GM19239 (cell line): ENCODE measurements at places on chromosomes 7 and 10.

DNA sequence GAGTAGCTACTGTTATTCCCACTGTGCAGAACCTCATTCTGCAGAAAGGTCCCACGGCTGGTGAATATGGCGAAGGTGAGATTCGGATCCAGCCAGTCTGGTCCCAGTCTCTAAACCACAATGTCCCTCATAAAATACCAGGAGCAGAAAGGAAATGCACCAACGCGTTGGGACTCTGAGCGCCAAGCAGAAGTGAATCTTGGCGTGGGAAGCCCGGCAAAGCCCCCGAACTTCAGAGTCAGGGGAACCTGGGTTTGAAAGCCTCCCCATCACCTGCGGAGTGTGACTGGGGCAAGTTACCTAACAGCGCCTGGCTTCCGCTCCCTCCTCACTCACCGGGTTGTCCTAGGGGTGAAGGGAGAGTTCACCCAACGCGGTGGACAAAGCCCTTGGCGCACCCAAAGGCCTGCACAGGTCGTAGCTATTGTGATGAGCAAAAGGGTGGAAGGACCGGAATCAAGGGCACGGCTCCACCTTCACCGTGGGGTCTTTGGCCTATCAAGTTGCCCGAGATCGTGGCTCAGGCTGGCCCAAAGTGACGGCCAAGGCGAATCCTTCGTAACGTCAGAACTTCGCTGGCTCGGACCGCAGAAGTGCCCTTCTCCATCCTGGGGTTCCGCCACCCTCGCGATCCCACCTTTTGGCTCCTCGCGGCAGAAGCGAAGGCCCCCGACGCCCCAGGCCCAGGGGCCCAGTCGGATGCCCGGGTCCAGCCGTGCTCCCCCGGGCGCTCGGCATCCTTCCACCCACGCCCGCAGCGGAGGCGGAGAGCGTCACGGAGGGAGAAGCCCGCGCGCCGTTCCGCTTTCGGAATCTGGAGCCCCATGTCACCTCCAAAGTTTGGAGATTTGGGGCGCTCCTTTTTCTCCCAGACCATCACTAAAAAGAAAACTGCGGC lies 811 bp downstream of the RGS10 start:
- DNase-seq = no peak

DNA sequence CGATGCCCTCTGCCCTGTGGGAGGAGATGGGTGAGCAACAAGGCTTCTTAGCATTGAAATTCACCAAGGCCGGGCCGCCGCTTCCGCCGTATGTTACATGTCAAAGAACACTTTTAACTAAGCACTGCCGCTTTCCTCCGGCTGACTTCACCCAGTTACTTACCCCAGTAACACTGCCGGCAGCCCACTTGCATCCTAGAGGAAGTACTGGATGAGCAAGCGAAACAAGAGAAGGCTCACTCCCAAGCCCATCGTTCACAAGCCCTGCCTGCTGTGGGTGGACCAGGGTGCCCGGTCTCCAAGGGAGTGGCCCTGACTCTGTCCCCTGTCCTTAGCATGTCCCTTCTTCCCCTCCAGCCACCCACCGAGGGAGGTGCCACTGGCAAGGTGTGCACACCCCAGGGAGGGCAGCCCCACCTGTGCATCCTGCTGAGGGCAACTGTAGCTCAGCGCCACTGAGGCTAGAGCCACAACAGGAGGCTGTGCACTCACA lies 73.1 kb upstream of the EBF3 start:
- DNase-seq = no peak

- DNase-seq = no peak
These were observed 436.2 kb upstream of the GALNT17 start for GRCh38 chr7:70695795-70696083.

- DNase-seq = no peak
These were observed 127.2 kb upstream of the SLC25A13 start for GRCh38 chr7:96449094-96449493.

- DNase-seq = no peak
These were observed 894 bp downstream of the ATXN7L1 start for GRCh38 chr7:105875505-105875904.

GRCh38 chr7:68203251-68203650 lies 1206.6 kb downstream of the TYW1 start:
- no peak for DNase-seq

- DNase-seq = no peak
These were observed 212.0 kb upstream of the IGFBP3 start for GRCh38 chr7:46133072-46133471.

DNA sequence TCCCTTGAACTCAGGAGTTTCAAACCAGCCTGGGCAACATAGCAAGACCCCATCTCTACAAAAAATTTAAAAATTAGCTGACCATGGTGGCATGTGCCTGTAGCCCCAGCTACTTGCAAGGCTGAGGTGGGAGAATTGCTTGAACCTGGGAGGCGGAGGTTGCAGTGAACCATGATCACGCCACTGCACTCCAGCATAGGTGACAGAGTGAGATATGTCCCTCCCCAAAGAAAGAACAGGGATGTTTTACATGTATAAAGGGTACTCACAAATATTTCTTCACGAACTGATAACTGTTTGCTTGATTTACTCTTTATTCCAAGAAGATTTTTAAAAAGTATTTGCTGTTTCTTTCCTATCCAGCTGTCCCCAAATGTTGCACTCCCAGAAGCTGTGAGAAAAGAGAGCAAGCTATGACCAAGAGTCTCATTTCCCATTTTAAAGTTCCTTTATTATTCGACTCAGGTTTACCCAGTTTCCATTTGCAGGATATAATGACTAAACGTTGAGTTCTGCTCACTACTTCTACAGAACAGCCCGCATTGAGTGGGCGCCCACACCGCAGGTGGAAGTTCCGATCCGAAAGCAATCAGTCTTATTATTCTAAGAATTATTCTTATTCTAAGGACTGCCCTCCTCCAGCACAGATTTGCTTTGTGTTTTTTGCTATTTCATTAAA lies 90.7 kb downstream of the APBB1IP start:
- DNase-seq = no peak

DNA sequence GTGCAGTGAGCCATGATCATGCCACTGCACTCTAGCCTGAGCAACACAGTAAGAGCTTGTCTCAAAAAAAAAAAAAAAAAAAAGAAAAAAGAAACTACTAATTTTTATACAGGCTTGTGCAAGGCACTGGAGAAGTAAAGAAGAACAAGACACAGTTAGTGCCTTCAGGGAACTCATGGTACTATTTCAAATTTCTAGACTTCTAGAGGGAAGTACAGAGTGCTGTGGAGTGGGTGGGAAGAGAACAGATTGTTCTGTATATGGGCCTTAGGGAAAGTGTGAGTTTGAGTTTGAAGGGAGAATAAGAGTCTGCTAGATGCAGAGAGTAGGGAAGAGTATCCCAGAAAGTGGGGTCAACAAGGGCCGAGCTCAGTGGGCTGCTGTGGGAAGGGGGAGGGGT lies 234.8 kb downstream of the PHTF2 start:
- no peak for DNase-seq

DNA sequence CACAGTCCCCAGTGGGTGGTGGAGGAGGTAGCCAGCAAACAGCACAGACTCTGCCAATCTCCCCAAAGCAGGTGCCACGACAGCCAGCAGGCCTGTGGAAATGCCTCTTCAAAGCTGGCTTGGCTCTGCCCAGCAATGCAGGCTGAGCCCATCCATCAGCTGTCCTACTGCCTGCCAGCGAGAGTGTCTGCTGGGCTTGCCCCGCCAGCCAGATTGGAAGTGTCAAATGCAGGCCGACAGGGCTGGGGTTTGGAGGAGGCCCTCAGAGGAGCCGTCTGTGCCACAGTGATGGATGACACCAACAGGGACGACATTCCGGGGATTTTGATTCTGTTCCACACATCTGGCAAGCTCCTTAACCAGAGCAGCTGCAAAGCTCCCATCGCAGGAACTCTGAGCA lies 16.7 kb downstream of the HABP2 start:
- no peak for DNase-seq

- no peak for DNase-seq
These were observed 183.4 kb downstream of the PRKCQ start for GRCh38 chr10:6396652-6397051.

- DNase-seq = no peak
These were observed 6.6 kb downstream of the MRPL43 start for GRCh38 chr10:100980711-100981110.

DNA sequence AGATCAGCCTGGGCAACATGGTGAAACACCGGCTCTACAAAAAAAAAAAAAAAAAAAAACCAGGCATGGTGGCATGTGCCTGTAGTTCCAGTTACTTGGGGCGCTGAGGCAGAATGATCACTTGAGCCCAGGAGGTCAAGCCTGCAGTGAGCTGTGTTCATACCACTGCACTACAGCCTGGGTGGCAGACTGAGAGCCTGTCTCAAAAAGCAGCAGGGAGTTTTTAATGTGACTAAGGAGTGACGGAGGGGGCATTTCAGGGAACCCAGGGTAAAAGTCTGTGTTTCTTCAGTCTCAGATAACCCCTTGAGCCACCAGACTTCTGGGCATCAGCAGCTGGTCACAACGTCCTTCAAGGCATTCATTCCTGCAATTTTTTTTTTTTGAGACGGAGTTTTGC lies 2.2 kb upstream of the C10orf95 start:
- DNase-seq = no peak

DNA sequence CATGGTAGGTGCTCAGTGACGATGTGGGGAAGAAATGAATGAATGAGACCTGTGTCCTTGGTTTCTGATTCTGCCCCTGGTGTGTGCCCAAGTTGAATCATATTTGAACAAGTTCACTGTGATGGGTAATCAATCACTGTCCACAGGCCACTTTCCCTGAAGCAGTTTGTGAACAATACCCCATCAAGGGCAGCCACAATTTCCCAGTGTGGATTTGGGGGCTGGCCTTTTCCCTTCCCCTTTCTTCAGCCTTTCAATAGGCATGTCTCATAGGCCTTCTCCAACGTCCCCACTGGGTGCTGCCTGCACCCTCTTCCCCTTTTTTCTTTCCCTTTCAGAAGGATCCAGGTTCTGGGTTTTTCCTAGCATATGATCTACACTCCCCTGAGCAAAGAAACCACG lies 64.7 kb downstream of the CREB5 start:
- no peak for DNase-seq
